ENCODE measurements at places on chromosomes 1 and 21.

GRCh38 chr21:36207577-36208320, 51.1 kb downstream of the DOP1B start:
- DNase-seq: no peak

DNA sequence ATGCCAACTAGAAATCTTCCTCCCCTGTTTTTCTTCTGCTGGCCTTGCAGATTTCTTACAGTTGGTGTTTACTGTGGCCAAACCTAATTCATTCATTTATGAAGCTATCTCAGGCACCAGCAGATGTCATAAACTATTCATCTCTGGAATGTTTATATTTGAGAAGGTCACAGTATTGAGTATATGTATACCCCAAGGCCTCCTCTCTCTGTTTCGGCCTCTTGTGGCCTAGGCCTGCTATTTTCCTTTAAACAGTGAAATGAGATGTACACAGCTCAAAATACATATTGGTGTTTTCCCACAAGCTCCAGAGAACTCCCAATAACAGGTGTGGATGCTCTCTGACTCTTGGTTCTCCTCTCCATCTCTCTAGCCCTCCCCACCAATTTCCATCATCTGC, 520.7 kb upstream of the CAMK1G start:
- DNase-seq: no peak

DNA sequence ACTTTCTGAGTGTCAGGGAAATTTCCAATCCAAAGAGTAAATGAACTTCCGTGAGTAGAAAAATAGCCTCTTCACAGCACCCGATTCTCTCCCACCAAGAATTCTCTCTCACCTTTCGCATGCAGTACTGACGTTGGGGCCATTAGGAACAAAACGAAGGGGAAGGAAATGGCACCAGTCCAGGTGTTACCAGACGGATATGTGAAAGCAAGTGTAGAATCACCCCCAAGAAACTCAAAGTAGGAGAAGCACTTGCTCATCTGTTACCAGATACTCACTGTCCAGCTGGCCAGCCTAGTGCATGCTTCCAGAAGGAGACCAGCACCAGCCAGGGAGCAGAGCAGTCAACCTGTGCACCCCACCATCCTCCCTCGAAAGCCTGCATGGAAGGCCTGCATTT, 55.1 kb downstream of the ITPKB start:
- DNase-seq: no peak

DNA sequence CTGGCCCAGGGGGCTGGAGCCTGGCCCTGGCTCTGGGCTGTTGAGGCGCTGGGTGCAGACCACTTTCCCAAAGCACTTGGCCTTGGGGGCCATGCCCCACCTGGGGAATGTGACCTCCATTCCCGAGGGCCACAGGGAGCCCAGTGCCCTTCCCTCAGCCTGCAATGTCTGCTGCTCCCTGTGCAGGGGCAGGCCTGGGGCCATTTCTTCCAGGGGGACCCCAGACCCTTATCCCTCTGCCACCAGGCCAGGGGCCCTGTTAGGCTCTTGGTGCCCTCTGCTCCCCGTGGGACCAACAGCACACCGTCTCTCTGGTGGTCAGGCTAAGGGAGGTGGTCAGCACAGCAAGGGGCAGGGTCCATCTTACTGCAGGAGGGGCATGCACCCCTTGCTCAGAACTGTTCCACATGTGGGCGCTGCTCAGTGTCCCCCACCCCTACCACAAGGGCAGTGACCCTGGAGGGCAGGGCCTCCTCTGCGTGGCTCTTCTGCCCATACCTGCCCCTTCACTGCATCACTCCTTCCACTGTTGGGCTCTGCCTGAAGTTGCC, 1.1 kb upstream of the TMEM52 start:
- peak; percentile 17 for DNase-seq

DNA sequence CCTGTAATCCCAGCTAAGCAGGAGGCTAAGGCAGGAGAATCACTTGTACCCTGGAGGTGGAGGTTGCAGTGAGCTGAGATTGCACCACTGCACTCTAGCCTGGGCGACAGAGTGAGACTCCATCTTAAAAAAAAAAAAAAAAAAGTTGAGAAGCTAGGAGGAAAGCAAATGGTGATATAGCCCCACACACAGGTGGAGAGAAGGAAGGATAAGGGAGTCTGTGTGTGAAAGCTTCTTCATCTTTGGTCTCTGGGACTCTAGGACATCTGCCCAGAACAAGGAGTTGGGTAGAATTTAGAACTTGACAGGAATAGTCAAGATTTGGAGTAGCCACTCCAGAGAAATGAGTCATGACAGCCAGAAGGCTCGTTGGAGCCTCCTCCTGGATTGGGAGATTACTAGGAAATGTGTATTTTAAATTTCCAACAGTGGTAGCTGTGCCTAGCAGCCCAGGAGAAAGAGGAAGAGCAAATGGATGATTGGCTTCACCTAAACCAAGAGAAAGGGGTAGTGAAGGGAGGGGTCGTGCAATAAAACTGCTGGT, 19.9 kb downstream of the NPL start:
- DNase-seq: no peak

GRCh38 chr1:180386745-180387367, 115.5 kb downstream of the ACBD6 start:
- DNase-seq: no peak

- DNase-seq: no peak
These were observed 151.9 kb upstream of the COL6A1 start for GRCh38 chr21:45829668-45830067.

- DNase-seq: no peak
These were observed 24.1 kb upstream of the SLC2A5 start for GRCh38 chr1:9093581-9093980.

DNA sequence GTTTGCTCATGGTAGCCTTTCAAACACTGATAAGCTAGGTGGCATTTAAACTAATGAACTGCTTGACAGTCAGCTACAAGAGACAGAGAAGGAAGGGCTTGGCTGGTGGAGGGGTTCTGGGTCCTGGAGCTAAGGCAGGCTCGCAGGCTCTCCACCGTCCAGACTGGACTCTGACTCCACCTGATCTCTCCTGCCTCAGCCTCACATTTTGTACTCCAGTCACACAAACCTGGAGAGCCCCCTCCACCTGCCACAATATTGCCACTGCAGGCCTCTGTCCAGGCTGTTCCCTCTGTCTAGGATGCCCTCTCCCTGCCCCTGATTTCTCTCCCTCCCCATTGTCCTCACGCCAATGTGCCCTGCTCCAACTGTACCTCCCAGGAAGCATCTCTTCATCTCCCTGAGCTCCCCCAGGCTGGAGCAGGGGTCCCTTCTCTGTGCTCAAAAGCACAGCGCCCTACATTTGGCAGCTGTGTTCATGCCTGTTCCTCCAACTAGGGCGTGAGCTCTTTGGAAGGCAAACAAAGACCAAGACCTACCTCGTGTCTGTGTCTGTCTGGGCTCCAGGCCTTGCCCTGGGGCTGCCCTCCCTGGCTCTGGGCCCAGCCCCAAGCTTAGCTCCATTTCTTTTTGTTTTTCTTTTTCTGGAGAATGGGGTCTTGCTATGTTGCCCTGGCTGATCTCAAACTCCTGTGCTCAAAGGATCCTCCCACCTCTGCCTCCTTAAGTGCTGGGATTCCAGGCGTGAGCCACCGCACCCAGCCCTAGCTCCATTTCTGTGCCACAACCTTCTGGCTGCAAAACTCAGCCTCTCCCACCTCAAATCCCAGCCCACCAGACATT, 2.9 kb downstream of the TIE1 start:
- no peak for DNase-seq

Data from OCI-M1 (cell line).